ENCODE measurements at places on chromosomes 2 and 18.

GRCh38 chr2:236960531-236960930, 125.2 kb upstream of the COPS8 start:
- no peak for DNase-seq

GRCh38 chr2:173249661-173250641, 104.7 kb upstream of the CDCA7 start:
- DNase-seq: no peak

- no peak for DNase-seq
Measured at GRCh38 chr2:126802316-126802715, 96.4 kb upstream of the TEX51 start.

DNA sequence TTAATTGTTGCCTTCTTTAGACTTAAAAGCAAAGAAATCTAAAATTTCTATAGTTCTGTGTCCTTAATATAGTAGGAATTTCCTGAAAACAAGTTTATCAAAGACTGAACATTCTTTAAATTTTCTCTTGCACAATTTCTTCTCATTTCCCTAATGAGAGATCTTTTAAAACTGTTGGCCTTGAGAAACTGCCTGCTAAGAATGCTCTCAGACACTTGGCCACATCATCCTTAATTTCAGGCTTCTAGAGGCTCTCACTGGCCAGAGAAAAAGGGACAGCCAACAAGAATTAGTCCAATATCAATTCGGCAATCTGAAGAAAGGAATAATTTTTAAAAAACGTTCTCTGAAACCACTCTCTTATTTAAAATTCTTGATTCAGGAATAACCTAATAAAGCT, 167.0 kb upstream of the CREB1 start:
- no peak for DNase-seq

DNA sequence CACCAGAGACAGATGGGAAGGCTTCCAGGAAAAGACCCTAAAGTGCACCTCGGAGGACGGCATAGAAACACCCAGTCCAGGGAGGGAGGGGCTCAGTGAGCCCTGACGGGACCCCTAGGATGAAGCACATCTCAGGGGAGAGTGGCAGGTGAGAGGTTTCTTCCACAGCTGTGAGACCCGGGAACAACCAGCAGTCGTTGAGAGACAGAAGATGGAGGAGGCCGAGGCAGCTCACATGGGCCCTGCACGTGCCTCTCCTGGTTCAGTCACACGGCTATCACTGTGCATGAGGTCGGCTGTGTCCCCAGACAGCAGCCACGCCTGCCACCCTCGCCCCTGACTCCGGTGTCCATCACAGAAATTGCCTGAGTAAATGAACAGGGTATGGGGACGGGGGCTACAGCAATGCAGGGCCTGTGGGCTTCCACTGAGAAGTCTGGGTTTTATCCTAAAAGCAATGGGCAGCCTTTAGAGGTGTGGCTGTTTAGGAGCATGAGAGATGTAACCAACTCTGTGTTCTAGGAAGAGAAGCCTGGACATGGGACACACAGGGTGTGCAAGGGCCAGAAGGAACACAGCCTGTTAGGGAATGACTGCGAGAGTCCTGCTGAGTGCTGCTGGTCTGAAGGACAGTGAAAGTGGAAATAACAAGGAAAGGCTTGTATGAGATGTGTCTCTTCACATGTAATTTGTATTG, 102.0 kb downstream of the TMEM18 start:
- no peak for DNase-seq

GRCh38 chr18:27497246-27497645, 312.1 kb upstream of the CHST9 start:
- no peak for DNase-seq

DNA sequence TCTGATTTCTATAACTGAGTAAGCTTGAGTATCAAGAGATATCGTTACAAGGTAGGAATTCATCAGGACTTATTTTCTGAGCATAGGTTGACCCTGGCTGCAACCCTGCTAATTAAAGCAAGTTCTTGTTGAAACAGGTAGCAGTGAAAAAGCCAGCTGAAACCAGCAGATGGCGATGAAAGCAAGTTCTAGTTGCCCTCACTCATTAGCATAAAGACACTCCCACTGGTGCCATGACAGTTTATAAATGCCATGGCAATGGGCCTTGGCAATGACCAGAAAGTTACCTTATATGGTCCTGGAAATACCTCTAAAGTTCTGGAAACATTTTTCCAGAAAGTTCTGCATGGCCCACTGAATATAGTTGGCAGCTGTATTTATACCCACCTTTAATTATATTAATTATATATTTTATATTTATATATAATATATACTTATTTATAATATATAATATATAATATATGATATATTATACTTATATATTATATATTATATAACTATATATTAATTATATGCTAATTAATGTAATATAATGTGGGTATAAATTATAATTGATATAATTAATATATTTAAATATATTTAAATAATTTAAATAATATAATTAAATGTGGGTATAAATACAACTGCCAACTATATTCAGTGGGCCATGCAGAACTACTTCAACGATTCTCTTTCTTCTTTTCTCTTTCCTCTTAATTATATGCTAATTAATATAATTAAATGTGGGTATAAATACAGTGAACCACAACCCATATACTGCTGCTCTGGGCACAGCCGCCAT, 188.0 kb downstream of the CDH7 start:
- peak; percentile 3 for DNase-seq

GRCh38 chr18:79568543-79569205, 110.9 kb upstream of the CTDP1 start:
- DNase-seq: no peak

GRCh38 chr2:135620198-135620597, 88.9 kb downstream of the R3HDM1 start:
- DNase-seq: no peak

GRCh38 chr18:36377626-36378025, 80.1 kb downstream of the FHOD3 start:
- no peak for DNase-seq

GRCh38 chr2:12207491-12207890, 461.1 kb downstream of the LPIN1 start:
- no peak for DNase-seq

DNA sequence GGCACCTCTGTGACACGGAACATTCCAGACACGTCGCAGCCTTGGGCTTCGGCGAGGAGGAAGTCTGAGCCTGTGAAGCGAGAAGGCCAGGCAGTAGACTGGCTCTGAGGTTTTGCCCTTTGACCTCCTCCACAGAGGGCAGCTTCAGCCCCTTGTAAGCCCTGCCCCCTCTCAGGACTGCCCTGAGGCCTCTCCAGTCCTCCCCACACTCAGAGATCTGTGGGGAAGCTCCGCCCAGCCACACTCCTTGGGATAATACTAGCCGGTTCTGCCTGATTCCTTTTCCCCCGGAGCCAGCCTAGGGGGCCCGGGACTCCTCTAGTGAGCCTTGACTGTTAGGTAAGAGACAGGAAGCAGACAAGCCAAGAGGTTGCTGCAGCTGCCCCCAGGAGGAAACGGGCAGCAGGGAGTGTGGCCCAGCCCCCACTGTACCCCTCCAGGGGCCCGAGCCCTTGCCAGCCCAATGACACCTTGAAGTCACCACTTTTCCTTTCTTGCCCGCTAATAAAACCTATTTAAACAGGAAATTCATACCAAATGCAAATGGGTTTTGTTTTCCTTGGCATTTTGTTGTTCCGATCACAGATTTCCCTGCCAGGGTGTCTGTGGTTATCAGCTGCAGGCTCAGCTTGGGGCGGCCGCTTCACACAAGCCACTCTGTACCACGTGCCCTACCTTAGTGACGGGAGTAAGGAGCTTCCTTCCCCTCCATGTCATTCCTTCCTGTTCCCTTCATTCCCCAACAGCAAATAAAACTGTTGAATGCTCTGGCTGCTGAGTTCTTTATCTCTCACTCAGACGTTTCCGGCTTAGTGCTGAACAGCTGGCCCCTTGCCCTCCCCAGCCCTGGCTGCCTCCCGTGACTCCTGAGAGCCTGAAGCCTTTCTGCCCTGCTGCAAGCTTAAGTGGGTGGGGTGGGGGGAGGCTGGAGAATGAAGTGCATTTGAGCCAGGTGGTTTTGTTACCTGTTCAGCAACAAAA, 124.7 kb downstream of the CABLES1 start:
- DNase-seq: no peak

- DNase-seq: no peak
Measured at GRCh38 chr18:78875016-78875777, 104.4 kb upstream of the SALL3 start.

DNA sequence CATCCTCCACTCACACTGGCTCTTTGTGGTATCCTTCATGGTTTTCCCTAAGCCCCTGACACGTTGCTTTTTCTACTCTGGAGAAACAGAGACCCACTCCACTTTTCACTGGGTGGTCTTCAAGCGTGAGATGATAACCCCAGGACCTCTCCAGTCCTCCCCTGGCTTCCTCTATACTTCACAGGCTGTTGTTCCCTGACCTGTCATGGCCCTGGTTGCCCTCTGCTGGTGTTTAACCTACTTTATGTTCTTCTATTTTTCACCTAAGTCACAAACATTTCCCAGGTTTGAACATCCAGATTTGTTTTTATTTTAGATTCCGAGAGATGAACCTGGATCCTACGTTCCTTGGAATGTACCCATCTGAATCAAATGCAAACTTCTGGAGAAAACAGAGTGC, 84.5 kb downstream of the AOX1 start:
- DNase-seq: no peak

- peak; percentile 77 for DNase-seq
Measured at GRCh38 chr2:231228223-231228622, 29.8 kb downstream of the ARMC9 start.

GRCh38 chr18:24669015-24669414, 208.6 kb downstream of the HRH4 start:
- DNase-seq: no peak

GRCh38 chr2:164826293-164827243, 15.1 kb downstream of the COBLL1 start:
- no peak for DNase-seq

DNA sequence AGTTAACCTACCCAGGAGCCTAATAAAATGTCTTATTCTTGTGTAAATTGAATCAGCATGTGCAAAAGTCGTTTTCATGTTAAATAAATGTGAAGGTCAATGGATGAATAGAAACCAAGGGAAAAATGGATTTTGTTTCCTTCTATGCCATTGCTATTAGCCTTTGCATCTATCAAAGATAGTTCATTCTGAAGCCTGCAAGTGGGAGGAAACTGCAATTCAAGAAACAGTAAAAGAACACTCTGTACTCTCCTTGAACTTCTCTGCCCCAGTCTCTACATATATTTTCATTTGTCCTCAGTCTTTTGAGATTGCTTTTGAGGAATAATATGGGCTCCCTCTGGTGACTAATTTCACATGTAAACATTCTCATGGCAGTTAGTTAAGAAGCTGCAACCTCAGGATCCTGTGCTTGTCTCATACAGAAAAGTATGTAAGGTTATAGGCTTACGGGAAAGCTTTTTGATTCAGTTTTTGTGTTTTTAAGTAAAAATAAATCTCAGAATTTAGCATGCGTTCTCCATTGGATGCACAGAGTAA, 1590.0 kb upstream of the LRRTM1 start:
- DNase-seq: no peak

- DNase-seq: no peak
Measured at GRCh38 chr2:60051991-60052390, 501.5 kb downstream of the BCL11A start.

DNA sequence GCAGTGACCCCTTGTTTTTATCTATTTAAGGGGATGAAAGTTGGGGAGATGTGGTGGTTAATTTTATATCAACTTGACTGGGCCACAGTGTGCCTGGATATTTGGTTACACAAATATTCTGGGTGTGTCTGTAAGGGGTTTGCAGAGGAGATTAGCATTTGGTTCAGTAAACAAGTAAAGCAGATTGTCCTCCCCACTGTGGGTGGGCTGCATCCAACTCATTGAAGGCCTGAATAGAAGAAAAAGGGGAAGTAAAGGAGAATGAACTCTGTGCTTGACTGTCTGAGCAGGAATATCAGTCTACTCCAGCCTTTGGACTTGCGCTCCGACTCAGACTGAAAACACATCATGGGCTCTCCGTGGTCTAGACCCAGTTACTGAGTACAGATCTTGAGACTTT, 80.9 kb downstream of the GCA start:
- DNase-seq: no peak

GRCh38 chr2:62339413-62339812, 143.5 kb downstream of the B3GNT2 start:
- DNase-seq: no peak

DNA sequence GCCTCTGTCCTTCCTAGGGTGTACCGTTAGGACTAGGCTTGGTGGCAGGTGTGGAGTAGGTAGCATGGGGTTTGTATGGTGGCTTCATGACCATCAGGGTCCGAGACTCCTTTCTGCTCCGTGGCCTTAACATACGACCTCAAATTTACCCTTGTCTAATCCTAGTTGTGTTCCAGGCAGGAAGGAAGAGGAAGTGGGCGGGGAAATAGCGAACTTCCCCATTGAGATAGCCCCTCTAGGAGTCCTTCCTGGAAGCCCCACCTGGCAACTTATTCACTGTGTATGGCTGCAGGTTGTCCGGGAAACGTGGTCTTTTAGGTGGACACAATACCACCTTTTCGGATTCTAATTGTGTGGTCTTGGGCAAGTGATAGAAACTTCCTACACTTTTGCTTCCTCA, 9.3 kb downstream of the CD8A start:
- DNase-seq: no peak

DNA sequence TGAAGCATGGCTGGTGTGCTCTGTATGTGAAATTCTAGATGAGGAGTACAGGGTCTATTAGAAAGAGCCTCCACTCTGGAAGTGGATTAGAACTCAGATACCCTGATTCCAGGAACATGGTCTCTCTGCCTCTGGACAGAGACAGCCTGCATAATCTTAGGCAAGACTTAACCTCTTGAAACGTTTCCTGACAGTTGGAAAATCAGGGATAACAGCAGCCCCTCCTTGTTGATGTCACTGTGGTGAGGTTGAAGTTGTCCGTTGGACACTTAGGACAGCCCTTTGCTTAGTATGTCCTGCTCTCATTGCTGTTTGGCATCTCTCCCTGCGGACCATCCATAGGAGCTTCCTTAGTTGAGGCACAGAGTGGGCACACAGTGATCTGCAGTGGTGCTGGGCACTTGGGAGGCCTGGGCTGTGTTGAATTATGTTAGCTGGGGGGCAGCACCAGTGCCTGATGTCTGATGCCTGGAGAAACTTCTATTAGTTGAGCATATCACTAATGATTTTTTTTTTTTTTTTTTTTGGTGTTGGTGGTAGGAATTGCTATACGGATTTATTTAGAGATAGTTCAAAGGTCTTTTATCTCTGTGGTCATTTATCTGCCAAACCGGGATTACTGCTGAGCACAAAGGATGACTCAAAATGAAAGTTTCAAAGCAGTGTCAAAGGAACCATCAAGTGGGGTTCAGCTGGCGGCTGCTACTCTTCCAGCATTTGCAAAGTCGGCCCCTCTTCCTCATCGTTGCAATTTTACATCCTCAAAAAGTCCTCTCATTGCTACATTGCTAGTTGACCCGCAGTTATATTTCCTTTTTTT, 28.8 kb downstream of the SETBP1 start:
- no peak for DNase-seq

- no peak for DNase-seq
Measured at GRCh38 chr2:180505203-180505602, 475.2 kb upstream of the UBE2E3 start.

DNA sequence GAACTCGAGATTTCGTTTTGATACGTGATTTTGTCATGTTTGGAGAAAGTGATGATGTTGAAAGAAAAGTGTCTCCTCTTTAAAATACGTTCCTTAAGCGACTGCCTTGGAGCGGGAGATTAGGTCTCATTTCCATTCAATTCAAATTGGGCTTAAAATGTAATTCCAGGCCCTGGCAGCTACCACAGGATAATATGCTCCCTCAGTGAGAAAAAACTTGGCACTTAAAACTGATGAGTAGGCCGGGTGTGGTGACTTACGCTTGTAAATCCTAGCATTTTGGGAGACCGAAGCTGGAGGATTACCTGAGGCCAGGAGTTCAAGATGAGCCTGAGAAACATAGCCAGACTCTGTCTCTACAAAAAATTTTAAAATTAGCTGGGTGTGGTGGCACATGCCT, 146.3 kb upstream of the L3MBTL4 start:
- DNase-seq: no peak

GRCh38 chr2:201204655-201205514, 21.9 kb downstream of the CASP10 start:
- no peak for DNase-seq
